ENCODE measurements at places on chromosomes 7 and 10.

DNA sequence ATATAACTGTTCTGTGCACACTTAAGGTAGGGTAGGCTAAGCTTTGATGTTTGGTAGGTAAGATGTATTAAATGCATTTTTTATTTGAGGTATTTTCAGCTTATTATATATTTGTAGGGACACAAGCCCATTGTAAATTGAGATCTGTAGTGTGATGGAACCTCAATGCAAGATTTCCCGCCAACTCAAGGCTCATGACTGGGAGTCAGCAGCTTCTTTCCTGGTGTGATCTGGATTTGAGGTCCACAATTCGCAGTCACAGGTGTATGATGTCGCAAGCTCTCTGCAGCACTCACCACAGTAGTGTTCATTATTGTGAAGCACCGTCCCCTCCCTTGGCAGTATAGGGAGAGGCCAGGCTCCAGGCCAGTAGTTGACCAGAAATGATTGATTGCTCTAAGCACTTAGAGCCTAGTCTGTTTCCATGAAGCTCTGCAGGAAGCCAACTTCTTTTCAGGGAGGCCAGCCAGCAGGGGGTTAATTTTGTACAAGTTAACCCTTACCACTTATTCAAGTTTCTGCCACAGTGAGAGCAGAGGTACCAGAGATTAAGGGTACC, 54.9 kb downstream of the SEM1 start:
- no peak for DNase-seq

GRCh38 chr10:64358907-64359306, 837.7 kb downstream of the REEP3 start:
- DNase-seq: no peak

- DNase-seq: no peak
These were observed 432.2 kb downstream of the CNTNAP2 start for GRCh38 chr7:146548816-146549215.

DNA sequence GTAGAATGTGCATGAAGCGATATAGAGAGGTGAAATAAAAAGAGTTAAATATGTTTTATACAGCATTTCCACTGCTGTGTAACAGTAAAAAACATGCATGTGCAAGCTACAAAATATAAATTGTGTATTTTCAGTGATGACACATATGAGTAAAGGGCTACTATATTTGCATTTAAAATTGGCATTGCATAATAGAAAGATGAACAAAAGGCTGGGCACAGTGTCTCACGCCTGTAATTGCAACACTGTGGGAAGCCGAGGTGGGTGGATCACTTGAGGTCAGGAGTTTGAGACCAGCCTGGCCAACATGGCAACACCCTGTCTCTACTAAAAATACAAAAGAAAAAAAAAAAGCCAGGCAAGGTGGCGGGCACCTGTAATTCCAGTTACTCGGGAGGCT, 79.8 kb upstream of the CCDC71L start:
- no peak for DNase-seq

- no peak for DNase-seq
These were observed 15.7 kb upstream of the MACC1 start for GRCh38 chr7:20232848-20233247.

DNA sequence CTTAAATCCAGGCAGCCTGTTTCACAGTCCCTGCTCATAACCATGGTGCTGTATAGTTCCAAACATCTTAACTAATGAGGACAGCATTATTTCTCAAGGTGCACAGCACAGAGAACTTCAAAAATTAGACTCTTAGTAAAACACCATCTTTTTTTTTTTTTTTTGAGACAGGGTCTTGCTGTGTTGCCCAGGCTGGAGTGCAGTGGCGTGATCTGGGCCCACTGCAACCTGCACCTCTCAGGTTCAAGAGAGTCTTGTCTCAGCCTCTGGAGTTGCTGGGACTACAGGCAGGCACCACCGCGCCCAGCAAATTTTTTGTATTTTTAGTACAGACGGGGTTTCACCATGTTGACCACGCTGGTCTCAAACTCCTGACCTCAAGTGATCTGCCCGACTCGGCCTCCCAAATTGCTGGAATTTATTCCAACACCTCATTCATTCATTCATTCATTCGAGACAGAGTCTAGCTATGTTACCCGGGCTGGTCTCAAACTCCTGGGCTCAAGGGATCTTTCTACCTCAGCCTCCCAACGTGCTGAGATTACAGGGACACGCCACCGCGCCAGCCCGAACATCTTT, 507 bp upstream of the TMEM254 start:
- no peak for DNase-seq

- DNase-seq: no peak
These were observed 865.5 kb downstream of the LRMDA start for GRCh38 chr10:76296957-76297356.

- DNase-seq: no peak
These were observed 214.6 kb upstream of the ZNF32 start for GRCh38 chr10:43863270-43863669.

Measured in DMS79 (cell line).